Stimulated activated CD8-positive, alpha-beta memory T cell treated with anti-CD3 and anti-CD28 coated beads, Interleukin-4, amount 100 ng/mL, for 4 hours (primary cell): ENCODE measurements at places on chromosomes 3 and 15.

DNA sequence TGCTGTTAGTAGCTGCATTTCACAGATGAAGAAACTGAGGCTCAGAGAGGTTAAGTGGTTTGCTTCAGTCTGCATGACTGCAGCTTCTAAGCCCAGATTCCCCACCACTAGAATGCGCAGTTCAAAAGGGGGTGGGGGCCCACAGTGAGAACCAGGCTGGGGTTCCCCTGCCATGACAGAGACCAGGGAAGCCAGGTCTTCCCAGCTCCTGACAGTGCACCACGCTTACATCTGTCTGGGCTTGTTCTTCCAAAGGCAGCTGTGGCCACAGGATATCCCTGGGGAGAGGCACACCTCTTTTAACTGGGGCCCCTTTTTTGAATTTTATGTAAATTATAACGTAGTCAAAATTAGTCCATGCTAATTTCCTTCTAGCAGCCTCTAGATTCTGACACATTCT, 5.3 kb downstream of the PLEKHO2 start:
- DNase-seq: no peak

DNA sequence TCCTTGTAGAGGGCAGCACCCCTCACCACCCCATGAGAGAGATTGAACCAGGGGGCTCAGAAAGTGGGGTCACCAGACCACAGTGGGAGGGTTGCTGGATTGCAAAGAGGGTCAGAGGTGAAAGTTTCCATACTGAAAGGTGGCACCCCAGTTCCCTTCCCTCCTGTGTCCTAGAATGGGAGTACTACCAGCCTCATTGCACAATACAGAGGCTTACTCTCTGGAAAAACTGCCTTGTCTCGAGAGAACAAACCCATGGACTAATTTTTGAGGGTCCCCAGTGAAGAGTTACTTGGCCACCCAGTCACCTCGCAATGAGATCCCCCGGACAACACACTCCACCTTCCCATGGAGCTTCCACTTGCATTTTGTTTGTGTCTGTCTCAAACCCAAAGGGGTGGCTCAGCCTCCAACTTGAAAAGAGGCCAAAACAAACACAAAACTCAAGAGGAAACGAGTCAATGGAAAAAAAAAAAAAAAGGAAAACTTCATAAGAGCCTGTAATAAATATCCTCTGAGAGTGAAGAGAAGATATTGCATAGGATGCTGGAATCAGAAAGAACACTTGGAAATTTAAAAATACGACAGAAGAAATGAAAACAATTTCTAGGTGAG, 18.6 kb downstream of the MESP2 start:
- DNase-seq: no peak

- no peak for DNase-seq
Observed at GRCh38 chr15:58044551-58044950, 21.0 kb downstream of the ALDH1A2 start.

GRCh38 chr3:179455954-179456353, 4.7 kb upstream of the GNB4 start:
- DNase-seq: no peak

GRCh38 chr3:4474683-4475490, 7.8 kb upstream of the SUMF1 start:
- DNase-seq: no peak

DNA sequence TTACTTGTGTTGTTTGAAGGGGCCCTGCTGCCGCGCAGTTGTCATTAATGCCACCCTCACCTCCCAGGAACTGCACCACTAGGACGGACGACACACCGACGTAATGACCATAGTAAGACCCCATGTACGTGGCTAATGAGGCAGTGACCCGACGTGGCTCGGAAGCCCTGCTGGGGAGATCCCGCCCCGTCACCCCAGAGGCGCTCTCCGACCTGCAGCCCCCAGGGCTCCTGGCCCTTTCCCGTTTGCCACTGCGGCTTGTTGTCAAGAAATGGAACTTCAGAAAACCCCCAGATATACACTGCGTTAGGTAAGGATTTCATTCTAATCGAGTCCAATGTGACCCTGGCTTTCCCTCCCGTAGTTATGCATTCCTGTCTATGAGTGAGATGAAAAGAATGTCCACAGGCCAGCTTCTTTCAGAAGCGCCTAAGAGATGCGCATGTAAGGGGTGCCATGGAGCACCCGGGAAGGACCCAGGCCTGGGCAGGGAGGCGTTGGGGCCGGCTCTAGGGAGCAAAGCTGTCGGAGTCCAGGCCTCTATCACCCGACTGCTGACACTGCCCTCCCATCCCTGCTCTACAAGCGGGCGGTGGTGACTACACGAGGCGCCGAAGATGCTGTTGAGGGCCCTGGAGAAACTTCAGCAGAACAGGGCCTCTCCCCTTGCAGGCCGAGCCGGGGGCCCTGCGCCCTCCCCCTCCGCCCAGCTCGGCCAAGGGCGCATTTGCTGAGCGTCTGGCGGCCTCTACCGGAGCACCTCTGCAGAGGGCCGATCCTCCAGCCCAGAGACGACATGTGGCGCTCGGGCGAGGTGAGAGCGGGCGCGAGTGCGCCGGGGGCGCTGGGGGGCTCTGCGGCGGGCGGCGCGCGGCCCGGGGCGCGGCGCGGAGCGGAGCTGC, at the start of gene GABRA5:
Gene GABRA5, plus strand, starts transcription at position 765 of the 902 bp plus-strand sequence. CDS start 2,187 bp downstream, outside the sequence.
- no peak for DNase-seq

- DNase-seq: no peak
Observed at GRCh38 chr3:157858821-157859220, 247.4 kb downstream of the SHOX2 start.

DNA sequence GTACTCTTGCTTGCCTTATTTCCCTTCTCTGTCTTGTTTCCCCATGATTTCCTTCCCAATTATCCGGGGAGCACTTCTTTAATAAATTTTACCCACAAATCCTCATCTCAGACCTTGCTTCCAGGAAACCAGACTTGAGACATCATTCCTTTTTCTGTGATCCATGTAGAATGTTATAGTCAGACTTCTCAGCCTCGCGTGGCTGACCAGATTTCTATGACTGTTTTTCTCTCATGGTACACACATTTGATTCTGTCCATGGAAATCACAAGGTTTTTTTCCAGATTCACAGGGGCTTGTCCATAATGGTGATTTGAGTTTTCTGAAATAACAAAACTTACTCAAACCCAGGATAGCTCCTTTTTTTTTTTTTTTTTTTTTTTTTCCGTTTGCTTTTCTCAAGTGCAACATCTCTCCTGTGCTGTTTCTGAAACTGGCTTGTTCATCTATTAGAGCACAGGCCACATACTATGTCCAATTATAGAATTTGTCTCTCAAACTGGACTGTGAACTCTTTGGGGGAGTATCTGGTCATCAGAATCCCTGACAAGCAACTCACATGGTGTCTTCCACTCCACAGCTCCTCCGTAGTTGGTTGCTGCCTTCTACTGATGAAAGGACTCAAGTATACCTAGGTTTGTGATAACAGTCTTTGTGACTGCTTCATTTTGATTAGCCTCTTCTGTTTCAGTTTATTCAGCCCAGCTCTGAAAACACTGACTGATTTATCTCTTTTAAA, 50.8 kb downstream of the RBMS3 start:
- no peak for DNase-seq

- DNase-seq: no peak
Observed at GRCh38 chr15:66107070-66107469, 146.5 kb downstream of the MEGF11 start.

- no peak for DNase-seq
Observed at GRCh38 chr3:173893835-173894234, 496.3 kb downstream of the NLGN1 start.

DNA sequence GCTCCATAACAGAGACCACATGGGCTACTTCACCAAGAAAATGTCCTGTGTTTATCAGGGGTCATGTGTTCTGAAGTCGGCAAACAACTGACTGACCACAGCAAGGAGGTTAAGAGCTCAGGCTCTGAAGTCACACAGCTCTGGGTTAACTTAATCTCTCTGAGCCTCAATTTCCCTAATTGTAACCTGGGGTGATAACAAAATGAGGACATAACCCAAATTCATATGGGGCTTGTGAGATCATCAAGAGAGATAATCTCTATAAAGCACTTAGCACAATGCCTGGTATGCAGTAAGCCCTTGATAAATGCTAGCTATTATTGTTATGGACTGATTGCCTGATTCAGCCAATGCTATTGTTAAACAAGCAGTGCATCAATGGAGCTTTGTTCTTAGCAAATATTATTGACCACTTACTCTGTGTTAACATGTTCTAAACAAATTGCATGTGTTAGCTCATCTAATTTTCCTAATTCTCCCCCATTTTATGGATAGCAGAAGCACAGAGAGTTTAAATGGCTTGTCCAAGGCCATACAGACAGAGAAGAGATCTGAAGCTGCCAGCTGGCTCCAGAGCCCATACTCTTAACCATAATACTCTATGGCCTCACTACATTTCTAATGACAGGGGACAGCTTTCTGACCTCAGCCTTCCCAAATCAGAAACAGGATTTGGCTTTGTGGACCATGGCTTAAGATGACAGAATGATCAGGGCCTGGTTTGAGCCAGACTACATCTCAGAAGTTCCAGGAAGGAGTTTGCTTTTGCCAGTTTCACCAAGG, 78.3 kb downstream of the SHQ1 start:
- no peak for DNase-seq

DNA sequence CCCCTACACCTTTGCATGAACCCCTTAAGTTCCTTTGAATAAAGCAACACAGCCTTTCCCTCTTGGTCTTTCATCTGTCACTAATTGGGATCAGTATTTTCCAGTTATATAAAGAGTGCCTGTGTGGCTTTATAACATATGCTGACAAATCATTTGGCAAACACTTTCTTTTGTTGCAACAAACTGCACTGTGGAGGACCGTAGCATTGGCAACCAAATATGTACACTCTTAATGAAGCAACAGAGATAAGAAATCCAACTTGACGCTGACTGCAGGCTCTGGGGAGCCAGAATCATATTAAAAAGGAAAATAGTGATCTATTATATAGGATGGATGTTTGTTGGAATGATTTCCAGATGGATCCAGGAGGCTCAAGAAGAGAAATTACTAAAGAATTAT, 120.1 kb upstream of the PRICKLE2 start:
- no peak for DNase-seq

- no peak for DNase-seq
Observed at GRCh38 chr3:183312433-183312832, 59.4 kb downstream of the B3GNT5 start.

GRCh38 chr3:159858650-159859049, 130.0 kb upstream of the IL12A start:
- DNase-seq: no peak

DNA sequence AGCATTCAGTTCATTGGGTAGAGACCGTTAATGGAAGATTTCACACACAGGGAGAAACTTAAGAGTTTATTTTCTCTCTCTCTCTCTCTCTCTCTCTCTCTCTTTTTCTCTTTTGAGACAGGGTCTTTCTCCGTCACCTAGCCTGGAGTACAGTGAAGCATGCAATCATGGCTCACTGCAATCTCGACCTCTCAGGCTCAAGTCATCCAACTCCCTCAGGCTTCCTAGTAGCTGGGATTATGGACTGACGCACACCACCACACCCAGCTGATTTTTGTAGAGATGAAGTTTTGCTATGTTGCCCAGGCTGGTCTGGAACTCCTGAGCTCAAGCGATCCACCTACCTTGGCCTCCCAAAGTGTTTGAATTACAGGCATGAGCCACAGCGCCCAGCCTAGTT, 1.6 kb downstream of the WDR72 start:
- DNase-seq: no peak

- no peak for DNase-seq
Observed at GRCh38 chr3:96813820-96814650, at the start of gene EPHA6. Gene EPHA6, plus strand, starts transcription at chr3:96814594.

GRCh38 chr3:53286727-53287126, 30.9 kb upstream of the TKT start:
- no peak for DNase-seq

DNA sequence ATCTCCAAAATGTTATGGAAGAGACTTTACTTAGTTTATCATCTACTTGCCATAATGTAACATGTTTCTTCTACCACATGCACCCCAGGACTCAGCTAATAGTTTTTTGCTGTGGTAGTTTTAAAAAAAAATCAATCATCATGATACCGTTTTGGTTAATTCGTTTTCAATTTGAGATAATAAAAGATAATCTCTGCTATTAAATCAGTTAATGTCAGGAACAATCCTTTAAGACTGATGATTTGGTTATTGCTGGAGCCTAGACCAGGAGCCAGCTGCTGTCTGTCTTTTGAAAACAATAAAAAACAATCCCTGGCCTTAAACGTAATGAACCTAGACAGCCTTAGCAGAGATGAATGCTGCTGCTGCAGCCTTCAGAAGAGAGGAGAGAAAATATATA, 403.7 kb downstream of the OXSM start:
- DNase-seq: no peak

GRCh38 chr3:118089563-118089962, 945.1 kb downstream of the IGSF11 start:
- DNase-seq: no peak

GRCh38 chr15:44545913-44546802, 9.2 kb downstream of the EIF3J start:
- DNase-seq: no peak

- no peak for DNase-seq
Observed at GRCh38 chr15:84826369-84826823, 9.2 kb downstream of the ALPK3 start.

DNA sequence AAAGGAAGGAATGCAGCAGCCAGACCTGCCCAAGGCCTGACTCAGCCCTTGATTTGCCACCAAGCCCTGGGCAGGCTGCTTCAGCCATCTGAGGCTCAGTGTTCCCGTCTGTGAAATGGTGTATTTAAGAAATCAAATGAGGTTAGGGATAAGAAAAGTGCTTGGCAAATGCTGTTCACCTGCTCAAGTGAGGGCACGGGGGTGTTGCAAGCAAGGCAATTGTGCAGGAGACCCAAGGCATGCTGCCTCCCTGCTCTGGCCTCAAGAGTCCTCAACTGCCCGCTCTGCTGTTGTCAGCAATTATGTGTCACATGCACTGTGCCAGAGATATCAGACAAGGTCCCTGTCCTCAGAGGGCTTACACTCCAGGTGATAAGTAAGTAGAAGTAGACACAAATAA, 101.8 kb downstream of the TPRA1 start:
- no peak for DNase-seq

DNA sequence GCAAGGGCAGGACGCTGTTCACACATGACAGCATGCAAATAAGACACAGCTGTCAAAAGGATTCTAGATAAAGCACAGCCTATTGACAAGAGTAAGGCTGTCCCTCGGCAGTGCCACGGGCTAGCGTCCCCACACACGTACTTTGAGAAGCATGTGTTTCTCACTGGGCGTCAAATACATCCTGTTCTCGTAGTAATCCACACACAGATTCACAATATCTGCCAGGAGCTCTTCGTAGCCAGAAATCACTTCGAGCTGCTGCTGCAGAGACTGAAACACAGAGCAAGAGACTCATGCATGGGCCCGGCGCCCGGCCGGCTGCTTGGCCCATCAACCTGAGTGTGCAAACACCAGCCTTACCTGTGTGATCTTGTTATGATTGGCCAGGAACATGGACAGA, 41.1 kb downstream of the CYFIP1 start:
- DNase-seq: no peak

- no peak for DNase-seq
Observed at GRCh38 chr3:100546020-100546744, 53.8 kb downstream of the TMEM45A start.

DNA sequence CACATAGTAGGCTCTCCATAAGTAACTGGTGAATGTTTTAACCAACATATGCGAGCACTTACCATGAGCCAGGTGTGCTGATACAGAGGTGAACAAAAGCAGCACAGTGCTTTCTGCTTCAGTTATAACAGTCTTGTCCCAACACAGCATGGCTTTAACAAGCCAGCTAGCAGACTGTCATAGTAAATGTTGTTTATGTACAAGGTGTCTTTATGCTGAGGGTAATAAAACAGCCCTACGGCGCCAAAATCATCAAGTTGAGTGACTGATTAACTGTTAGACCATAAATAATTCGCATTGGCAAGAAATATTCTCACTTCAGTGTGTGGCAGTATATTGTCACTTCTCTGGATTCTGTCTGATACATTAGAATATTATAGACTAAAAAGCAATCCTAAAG, 646.0 kb upstream of the CFAP20DC start:
- DNase-seq: no peak
